ENCODE measurements at places on chromosomes 4 and X.

- no peak for DNase-seq
Measured at GRCh38 chr4:86896596-86896995, 4.4 kb upstream of the C4orf36 start.

DNA sequence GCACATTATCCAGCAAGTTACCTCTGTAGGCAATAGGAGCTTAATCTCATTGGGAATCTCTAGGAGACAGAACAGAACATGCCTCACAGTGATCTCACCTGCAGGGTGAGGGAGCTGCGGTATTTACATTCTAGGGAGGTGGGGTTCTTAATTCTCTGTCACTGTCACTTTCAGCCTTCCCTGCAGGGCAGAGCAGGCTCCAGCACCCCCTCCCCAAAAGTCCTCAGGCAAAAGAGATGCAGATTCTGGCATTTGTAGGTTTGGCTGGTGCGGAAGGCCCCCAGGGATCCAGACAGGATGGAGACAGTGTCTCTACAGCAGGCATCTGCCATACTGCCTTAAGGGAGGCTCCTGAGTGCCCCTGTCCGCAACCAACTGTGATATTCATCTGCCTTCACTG, 166.4 kb upstream of the ATP6AP2 start:
- DNase-seq = no peak

DNA sequence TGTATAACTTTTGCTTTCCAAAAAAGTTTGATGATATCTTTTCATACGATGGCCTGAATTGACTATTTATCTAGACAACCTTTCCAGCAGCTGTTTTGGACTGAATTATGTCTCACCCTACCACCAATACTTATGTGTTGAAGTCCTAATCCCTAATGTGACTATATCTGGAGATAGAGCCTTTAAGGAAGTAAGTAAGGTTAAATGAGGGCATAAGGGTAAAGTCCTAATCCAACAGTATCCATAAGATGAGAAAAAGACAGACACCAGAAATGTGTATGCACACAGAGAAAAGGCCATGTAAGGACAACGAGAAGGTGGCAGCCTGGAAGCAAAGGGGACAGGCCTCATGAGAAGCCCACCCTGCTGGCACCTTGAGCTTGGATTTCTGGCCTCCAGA, 86.6 kb upstream of the PPARGC1A start:
- DNase-seq = no peak

DNA sequence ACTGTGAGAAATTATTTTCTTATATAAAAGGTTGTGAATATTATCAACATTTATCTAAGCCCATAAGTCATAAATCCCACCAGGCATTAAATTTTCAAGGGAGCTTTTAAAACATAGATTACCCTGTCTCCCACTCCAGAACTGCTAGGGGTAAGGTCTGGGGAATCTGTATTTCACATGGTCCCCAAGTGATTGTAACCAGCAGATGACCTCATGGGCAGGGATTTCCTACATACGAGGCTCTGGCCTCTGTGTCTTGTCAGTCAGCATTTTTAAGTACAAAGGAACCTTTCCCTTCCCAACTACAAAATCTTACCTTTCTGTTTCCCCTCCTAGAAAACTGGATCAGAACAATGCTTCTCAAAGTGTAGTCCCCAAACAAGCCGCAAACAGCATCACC, 188.6 kb downstream of the TSPAN5 start:
- DNase-seq = no peak

DNA sequence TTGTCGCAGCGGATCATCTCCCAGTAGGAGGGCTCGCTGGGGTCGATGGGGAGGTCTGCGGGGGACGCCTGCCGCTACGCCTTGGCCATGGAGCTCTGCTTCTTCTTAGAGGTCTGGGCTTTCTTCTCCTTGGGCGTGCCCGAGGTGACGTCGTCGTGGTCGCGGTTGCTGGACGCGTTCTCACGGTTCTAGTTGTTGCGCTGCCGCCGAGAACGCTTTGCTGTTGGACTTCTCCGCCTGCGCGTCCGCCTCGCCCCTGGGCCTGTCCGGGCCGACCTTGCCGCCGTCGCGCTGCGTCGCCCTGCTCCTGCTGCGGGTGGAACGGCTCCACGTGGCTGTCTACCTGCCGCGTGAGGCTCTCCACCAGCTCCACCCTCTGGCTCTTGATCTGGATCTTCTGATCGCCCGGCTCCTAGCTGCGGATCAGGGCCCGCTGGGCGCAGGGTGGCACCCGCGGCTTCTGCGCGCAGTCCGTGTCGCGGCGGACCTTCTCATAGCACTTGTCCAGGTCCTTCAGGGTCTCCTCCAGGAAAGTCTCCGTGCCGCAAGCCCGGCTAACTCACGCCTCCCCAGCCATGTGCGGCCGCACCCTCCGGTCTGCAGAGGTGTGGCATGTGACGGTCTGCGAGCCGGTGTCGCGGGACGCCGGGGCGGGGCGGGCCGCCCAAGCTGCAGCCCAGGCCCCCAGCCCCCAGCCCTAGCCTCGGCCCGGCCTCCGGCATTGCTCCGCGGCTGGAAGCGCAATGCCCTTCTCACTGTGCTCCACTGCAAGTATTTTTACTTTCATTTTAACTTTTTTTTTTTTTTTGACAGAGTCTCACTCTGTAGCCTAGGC, 40.5 kb upstream of the OGT start:
- DNase-seq = no peak

DNA sequence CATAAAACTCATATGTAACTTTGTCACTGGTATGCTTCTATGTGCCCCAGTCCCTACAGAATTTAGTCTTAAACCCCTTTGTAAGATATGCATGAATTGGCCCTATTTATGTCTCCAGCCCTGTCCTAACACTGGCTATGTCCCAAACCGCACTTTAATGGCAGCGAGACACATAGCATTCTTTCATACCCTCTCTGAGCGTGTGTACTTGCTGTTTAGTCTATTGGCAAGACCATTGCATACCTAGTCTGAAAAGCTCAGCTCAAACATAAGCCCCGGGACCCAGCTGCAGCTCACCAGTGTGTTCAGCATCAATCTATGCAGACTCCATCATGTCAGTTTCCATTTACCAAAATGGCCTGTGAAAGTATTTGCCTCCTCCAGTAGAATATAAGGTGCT, 1018.4 kb upstream of the TENM3 start:
- no peak for DNase-seq

GRCh38 chr4:1368421-1369090, 21.5 kb downstream of the UVSSA start:
- DNase-seq = no peak

GRCh38 chr4:4461850-4462249, 74.9 kb downstream of the NSG1 start:
- DNase-seq = no peak

DNA sequence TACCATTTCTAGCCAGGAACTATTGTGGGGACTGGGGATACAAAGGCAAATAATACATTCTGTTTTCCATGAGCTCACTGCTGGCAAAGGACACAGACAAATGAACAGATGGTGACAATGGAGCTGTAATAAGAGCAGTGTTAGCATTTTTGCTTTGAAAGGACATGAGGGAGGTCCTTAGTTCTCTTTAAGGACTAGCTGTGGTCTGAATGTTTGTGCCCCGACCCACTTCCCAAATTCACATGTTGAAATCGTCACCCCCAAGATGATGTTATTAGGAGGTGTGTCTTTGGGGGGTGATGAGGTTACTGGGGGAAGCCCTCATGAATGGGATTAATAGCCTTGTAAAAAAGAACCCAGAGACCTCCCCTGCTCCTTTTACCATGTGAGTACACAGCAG, 30.3 kb downstream of the CCNG2 start:
- DNase-seq = no peak

DNA sequence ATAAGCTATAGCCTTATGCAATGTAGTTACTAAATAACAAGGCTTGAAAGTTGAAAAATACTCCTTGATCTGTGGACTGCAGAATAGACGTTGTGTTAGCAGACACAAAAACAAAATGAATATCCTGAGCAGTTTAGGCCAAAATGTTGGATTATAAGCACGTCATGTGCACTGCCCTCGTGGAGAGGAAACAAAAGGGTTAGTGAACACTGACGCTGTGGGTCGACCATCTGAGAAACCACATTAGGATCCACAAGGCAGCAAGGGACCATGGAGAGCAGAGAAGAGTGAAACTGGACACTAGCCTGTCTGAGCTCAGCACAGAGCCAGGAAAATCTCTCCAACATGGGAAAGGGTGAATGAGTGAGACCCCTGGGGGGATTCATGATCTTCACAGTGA, 145.3 kb downstream of the DTHD1 start:
- DNase-seq = no peak

DNA sequence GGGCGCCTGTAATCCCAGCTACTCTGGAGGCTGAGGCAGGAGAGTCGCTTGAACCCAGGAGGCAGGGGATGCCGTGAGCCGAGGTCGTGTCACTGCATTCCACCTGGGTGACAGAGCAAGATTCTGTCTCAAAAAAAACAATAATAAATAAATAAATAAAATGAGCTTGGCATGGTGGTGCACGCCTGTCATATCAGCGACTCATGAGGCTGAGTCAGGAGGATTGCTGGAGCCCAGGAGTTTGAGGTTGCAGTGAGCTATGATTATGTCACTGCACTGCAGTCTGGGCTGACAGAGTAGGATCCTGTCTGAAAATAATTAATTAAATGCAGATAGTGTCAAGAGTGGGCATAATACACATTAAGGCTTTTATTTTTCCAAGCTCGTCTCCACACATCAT, 77.5 kb downstream of the DHRSX start:
- DNase-seq = no peak

DNA sequence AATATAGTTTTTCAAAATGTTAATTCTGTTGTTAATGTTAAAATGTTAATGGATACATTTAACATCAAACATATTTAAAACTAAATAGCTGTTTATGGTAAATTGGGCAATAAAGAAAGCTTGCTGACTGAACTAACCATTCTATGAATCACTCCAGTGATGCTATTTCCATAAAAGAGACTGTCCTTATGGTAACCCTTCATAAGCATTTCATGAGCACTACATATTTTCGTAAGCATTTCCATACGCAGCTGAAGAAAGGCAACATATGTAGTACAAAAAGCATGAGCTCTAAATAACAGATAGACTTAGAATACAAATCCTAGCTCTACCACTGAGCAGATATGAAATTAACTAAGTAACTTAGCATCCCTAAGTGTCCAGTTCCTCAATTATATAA, 188.9 kb downstream of the COL25A1 start:
- DNase-seq = no peak

- DNase-seq = no peak
Measured at GRCh38 chrX:144259054-144259453, 375.2 kb downstream of the UBE2NL start.

DNA sequence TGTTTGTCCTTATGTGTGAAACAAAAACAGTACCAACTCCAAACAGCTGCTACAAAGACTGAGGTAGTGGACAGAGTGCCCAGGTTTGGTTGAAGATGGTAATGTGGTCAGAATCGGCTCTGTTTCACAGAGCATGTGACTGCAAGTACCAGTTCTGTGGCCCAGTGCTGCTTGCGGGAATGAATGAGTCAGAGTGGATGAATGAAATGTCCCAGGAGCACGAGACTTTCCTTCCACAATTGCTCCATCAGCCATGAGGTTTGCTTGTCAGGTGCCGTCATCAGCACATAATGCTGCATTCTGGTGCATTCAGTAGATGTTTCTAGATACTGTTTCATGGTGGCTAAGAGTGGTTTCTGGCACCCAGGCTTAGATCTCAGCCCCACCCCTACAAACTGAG, 84.2 kb downstream of the GPR143 start:
- no peak for DNase-seq

GRCh38 chr4:89411539-89412309, 104.1 kb upstream of the GPRIN3 start:
- DNase-seq = no peak

DNA sequence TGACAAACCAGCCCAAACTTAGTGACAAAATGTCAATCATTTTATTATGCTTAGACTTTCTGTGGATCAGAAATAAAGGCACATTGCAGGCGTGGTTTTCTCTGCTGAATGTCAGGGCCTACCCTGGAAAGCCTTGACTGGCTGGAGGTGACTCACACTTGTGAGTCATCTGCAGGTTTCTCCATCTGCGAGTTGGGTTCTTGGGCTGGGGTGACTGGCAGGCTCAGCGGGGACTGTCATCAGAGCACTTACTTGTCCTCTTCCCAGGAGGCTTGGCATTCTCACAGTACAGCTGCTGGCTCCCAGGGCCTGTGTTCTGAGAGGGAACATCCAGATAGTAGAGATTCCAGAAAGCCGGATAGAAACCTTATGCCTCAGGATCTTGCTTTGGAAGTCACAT, 153.8 kb upstream of the AGA start:
- peak; percentile 29 for DNase-seq

GRCh38 chrX:155148724-155149537, 67.3 kb upstream of the VBP1 start:
- DNase-seq = no peak

GRCh38 chrX:34859191-34859590, 83.4 kb upstream of the FAM47B start:
- no peak for DNase-seq

GRCh38 chr4:109721033-109721432, 8.8 kb downstream of the PLA2G12A start:
- no peak for DNase-seq

GRCh38 chr4:139919004-139919403, 235.0 kb downstream of the MAML3 start:
- DNase-seq = no peak

DNA sequence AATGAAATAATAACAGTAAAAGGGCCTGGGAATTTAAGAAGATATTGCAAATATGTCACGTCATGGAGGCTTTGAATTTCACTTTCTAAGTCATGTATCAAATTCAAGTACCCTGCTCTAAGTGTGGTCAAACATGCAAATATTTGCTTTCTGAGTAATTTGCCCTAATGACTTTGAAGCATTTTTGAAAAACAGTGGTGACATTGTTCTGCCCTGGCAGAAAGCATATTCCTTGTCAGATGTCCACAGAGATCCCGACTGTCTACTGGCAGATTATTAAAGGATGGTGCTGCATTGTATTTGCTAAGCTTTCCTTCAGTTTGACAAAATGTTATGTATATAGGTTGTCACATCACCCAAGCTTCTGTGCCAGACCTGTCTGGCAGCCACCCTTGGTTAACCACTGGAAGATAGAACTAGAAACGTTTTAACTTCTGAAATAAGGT, 92.5 kb downstream of the ANK2 start:
- DNase-seq = no peak

DNA sequence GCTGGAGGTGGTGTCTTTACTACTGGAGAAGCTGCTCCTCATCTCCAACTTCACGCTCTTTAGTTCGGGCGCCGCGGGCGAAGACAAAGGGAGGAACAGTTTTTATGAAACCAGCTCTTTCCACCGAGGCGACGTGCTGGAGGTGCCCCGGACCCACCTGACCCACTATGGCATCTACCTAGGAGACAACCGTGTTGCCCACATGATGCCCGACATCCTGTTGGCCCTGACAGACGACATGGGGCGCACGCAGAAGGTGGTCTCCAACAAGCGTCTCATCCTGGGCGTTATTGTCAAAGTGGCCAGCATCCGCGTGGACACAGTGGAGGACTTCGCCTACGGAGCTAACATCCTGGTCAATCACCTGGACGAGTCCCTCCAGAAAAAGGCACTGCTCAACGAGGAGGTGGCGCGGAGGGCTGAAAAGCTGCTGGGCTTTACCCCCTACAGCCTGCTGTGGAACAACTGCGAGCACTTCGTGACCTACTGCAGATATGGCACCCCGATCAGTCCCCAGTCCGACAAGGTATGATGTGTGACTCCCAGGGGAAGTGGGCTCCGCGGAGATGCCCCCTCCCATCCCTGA, 634 bp downstream of the LRAT start:
- DNase-seq = no peak

- DNase-seq = no peak
Measured at GRCh38 chr4:144514736-144515135, 131.2 kb upstream of the HHIP start.

All from AG04450 (cell line).